ENCODE measurements at places on chromosomes 11 and 22. TPM values are rescaled to one million over a fixed set of nuclear protein-coding genes. Genes with fewer than 3 reads are reported as not detected.

The BTG4 gene
- polyA plus RNA-seq, result not detected

- no peak for DNase-seq
Observed at GRCh38 chr11:12473381-12473780, 96.0 kb downstream of the PARVA start.

- no peak for DNase-seq
Observed at GRCh38 chr22:27628891-27629631, 172.5 kb downstream of the MN1 start.

The TPH1 gene
- 0.09 TPM for polyA plus RNA-seq

- DNase-seq, result no peak
Observed at GRCh38 chr22:26608129-26608528, 9.7 kb downstream of the CRYBB1 start.

DNA sequence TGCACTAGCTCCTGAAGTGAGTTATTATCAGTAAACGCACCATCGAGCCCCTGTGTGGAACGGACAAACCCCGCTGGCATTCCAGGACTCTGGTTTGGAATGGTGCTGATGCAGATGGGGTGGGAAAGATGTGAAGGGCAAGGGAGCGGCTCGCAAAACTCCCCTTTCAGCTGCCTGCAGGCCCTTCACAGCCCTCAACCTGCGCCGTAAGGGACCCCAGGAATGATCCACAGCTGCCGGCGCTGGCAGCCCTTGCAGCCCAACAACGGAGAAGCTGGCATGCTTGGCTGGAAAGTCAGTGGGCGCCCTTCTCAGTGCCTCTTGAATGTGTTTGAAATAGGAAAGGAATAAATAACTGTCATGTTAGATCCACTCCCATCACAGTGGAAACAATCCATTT, 1445.5 kb downstream of the BRD1 start:
- DNase-seq, result no peak

DNA sequence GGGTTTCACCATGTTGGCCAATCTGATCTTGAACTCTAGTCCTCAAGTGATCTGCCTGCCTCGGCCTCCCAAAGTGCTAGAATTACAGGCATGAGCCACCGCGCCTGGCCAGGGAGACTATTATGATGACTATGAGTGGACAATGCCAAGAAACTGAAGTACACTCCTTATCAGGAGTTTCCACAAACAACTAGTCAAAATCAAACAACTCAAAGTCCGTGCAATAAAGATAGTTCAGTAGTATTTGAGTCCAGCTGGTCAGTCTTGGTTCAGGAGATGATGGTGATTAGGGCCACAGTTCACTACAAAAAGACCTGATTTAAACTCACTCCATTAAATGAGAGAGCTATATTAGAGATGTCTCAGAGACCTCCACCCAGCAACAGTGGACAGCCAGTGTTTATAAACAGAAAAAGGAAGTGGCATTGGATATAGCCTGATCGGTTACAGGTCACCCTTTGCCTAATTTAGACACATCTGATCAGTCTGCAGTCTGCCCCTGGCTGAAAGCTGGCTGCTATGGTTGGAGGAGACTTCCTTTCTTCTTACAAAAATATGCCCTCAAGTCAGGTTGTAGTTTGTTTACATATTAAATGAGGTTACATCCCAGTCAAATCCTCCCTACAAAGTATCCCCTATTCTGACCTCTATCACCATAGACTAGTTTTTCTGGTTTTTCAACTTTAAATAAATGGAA, 17.0 kb downstream of the CD3E start:
- no peak for DNase-seq

The MYO7A gene
- 6.1 TPM for polyA plus RNA-seq

DNA sequence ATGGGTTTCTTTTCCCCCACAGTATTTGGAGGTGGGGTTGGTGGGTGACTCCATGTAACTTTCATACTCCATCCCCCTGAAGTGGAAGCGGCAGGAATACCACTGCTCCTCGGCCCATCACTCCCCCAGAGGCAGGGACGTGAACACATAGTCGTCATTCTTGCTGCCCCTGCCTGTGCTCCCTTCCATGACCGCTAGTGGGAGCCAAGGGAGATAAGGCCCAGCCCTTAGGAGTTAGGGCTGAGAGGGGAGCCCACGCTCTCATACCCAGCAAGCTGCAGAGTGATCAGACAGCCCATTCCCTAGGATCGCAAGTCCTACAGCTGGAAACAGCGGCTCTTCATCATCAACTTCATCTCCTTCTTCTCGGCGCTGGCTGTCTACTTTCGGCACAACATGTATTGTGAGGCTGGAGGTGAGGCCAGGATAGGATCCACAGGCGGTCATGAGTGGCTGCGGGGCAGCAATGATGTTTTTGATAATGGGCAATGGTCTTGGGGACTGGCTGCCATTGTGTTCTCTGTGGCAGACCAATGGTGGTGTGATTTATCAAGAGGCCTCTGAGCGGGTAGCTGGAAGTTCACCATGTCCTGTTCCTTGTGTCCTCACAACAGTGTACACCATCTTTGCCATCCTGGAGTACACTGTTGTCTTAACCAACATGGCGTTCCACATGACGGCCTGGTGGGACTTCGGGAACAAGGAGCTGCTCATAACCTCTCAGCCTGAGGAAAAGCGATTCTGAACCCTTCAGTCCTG, 15.9 kb downstream of the RHOG start:
- peak; percentile 47 for DNase-seq

The NAP1L4 gene
- 120 TPM for polyA plus RNA-seq

DNA sequence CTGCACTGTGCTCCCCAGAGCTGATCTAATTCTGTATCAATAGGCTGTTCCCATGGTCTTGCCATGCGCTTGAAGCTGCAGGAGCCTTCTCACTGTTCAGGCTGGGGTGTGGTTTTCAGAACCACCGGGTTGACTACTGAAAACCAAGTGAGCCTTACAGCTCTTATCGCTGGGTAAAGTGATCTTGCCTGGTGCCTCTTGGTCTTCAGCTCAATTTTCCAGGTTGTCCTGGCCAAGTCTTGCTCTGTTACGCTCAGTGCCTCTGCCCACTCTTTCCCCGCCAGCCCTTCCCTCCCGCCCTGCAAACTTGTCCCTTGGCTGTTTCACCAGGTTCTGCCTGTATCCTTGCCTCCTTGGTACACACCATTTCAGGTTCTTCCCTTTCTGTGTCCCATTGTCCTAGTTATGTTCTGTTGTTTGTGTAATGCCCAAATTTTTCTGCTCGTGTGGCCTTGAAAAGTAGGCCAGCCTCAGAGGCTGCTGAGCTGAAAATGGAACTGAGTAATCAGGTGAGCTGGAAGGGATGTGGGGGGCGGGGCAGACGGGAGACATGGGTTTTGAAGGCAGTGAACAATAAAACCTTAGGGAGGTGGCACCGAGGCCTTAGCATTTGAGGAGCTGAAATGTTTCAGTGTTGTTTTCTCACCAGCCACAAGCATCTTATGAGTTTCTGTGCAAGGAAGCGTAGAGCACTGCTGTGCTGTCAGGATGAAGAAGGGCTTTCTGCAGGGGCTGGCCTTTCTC, 11.2 kb downstream of the PEX26 start:
- DNase-seq, result no peak

The SYT7 gene
- 6.7 TPM for polyA plus RNA-seq

DNA sequence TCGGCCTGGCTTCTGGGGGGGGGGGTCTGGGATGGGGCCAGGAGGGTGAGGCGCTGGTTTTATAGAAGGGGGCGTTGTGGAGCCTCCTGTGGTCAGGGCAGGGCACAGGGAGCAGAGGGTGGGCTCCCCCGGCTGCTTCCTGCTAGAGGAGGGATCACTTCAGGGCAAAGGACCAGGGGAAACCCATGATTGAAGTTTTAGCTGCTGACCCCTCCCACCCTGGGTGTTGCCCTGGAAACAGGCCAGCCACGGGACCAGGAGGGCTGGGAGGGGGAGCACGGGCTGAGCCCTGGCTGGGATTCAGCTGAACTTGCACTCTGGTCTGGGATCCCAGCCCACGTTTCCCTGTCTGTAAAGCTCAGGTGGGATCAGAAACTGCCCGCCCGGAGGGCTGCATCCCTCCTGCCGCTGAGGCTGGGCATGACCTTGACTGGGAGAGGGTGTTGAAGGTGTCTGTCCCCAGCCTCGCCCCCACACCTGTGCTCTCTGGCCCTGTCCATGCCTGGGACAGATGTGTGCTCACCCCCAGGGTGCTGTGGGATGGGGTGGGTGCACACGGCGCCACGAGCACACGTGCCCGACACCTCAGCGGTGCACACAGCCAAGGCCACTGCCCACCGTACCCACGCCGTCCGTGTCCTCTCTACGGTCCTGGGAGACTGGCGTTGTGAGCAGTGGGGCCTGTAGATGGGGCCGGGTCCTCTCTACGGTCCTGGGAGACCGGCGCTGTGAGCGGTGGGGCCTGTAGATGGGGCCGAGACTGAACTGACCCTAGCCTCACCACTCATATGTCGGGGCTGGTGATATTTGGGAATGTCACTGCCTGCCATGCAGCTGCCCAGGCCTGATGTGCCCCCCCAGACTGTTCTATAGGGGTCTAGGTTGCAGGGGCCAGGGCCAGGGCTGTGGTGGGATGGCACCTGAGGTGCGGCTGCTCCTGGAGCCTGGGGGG, 2.3 kb downstream of the TSPAN4 start:
- DNase-seq, result peak; percentile 93

The KCNJ11 gene
- 3.6 TPM for polyA plus RNA-seq

The OR10G7 gene
- polyA plus RNA-seq, result not detected

GRCh38 chr11:119726150-119726553, 2.8 kb downstream of the NECTIN1 start:
- no peak for DNase-seq

DNA sequence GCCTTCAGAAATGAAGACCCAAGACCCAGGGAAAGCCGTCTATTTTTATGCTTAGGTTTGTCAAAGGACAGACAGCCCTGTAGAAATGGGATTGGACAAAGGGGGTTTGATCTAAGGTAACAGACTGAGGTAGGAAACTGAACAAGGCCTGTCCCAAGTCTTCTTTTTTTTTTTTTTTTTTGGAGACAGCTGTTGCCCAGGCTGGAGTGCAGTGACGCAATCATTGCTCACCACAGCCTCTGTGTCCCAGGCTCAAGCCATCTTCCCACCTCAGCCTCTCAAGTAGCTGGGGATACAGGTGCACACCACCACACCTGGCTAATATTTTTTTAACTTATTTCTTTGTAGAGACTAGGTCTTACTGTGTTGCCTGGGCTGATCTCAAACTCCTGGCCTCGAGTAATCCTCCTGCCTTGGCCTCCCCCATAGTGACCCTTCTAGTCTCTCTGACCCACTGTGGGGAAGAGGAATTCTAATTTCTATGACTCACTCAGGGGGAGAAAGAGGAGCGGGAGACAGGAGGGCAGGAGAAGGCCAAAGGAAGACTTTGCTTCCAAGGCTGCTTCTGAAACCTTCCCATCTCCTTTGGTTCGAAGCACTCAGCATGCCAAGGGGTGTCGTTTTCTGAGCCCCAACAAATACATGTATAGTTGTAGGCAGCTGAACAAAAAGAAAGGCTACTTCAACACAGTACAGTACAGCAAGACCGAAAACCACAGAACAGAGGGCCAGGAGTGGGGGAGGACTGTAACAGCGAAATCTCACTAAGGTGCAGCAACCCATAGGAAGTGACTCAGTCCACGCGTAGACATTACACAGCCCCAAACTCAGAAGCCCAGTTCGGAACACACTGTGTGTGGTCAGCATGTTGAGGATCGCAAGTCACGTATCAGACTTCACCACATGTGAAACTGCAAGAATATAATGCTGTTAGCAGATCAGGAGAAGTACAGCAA, 872 bp downstream of the TMA7B start:
- no peak for DNase-seq

GRCh38 chr11:71525938-71526495, 1.1 kb upstream of the KRTAP5-7 start:
- DNase-seq, result no peak

DNA sequence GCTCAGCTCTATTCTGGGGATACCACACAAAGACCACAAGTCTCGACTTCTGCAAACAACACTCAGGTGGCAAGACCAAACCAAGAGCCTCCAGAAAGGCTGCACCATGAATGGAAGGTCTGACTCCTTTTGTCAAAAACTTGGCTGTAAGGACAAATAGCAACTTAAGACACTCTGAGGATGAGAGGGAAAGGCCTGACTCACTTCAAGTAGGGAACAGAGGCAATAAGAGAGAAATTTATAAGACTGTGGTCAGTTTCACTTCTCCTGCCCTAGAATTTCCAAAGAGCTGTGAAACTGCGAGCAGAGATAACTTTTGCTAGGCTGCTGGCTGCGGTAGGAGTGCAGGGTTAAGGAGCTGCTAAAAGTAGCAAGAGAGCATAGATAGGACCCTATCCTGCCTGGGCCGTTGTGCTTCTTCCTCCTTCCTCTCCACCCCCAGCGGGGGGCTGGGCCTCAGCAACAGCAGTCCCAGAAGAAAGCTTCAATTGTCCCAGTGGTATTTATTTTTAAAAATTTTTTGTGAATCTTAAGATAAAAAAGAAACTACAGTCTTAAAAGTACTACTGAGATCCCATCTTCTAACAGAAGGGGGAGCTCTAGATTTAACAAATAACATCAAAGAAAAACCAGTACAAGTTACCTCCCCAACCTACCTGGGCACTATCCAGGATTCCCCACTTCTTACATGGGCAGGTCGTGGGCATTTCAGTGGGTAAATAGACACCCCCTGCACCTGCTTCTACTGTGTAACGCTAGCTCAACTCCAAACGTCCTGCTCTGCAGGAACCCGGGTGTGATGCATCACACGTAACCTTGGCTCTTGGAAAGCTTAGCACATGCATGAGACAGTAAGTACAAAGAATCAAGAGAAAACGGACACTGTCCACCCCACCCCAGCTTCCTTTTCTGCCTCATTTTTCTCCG, 66.4 kb downstream of the SGSM3 start:
- DNase-seq, result peak; percentile 71
